Mucosa of gallbladder (tissue), 1 donor: ENCODE measurements at places on chromosomes 5 and 9. TPM values are rescaled to one million over a fixed set of nuclear protein-coding genes. Genes with fewer than 3 reads are reported as not detected.

Gene WNT8A
- total RNA-seq: not detected

Gene AIF1L
- 7.0 TPM for total RNA-seq

Gene N4BP3
- total RNA-seq: 1.2 TPM

Gene DNAH5
- total RNA-seq: 1.8 TPM

Gene MED27
- 13.9 TPM for total RNA-seq

Gene SLC28A3
- total RNA-seq: 9.4 TPM

DNA sequence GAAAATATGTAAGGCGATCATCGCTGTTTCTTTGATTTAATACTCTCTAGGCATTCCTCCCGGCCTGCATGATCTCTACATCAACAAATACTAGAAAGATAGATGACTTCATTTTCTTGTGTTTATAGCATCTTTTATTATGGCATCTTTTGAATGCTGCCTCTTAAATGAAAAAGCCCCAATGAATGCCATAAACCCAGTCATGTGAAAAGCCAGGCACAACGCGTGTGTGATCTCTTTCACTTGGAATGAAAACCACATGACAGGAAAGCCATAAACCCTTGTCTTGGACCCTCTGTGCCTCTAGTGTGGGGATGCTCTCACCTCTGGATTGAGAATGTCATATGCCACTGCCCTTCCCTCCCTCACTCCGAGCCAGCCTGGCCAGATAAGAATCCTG, 476.2 kb downstream of the SEMA5A start:
- no peak for DNase-seq

GRCh38 chr9:134635351-134636148, 6.1 kb upstream of the COL5A1 start:
- DNase-seq: no peak

DNA sequence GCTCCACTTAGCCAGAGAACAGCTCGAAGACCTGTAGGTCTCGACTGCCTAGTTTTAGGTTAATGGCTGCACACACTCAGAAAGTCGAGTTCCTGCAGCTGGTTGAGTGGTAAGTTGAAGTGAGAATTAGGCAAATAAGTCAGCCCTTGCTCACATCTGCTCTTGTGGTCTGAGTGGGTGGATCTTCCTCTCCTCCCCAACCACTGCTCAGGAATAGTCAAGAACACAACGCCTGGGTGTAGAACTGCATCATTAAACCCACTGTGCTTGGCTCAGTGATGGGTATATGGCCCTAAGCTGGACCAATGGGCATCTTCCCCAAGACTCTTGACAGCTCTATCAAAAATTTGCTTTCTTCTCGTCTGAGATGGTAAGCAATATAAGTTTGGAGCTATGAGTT, 20.9 kb upstream of the ADAM19 start:
- no peak for DNase-seq
